ENCODE measurements at places on chromosomes 2 and 18.

GRCh38 chr2:192578780-192579179, 384.0 kb upstream of the TMEFF2 start:
- no peak for DNase-seq

DNA sequence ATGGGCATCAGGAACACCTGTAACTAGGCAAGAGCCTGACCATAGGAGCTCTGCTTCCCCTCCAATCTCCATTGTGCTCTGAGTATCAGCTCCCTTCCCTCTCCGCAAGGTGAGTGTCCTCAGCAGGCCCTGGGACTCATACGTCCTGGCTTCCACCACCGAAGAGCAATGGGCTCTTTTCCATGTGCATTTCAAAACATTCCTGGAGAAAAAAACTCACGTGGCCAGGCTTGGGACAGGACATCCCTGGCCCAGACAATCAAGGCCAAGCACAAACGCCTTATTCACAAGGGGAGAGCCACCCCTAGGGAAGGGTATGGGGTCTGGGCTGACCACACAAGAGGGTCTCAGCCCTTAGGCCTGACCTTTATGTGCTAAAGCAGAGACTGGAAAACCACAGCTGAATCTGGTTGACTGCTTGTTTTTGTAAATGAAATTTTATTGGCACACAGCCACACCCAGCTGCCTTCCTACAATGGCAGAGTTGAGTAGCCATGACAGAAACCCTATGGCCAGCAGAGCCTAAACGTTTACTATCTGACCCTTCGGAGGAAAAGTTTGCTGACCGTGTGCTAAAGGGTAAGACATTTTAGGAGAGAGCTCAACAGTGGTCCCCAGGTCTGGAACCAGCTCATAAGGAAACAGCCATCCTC, 175.7 kb upstream of the ARL4C start:
- DNase-seq = no peak

GRCh38 chr2:224584111-224584784, 915 bp downstream of the CUL3 start:
- no peak for DNase-seq

- DNase-seq = no peak
Observed at GRCh38 chr2:62221141-62221540, 25.2 kb downstream of the B3GNT2 start.

- no peak for DNase-seq
Observed at GRCh38 chr18:22817844-22818243, 115.3 kb upstream of the RBBP8 start.

DNA sequence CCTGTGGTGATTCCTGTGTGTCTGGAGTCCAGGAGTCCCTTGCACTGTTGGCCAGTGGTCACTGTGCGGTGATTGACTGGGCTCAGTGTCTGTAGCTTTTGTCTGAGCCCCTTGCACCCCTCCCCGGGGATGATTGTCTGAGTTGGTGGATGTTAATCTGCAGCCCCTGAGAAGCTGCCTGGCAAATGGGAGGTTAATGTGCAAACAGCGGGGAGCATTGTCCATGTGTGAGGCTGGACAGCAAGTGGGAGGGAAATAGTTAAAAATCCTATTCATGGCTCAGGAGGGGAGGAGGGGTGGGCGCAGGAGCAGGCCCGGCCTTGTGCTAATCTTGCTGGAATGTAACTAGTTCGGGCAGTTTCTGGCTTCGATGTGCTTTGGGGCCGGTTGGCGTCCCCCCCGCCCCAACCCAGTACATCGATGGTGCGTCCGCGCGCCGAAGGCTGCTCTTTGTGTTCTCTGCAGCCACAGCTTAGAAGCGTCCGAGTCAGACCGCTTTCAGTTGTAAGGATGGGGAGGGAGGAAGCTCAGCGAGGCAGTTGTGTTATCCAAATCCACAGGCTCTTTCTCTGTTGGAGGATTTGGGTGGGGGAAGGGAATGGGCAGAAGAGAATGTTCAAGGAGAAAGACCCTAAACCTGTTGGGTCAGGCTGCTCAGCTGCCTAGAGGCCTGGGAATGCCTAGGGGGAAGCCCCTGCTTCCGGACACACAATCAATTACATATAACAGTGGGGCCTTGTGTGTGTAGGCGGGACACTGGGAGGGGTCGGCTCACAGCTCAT, 71.8 kb downstream of the TGOLN2 start:
- no peak for DNase-seq

DNA sequence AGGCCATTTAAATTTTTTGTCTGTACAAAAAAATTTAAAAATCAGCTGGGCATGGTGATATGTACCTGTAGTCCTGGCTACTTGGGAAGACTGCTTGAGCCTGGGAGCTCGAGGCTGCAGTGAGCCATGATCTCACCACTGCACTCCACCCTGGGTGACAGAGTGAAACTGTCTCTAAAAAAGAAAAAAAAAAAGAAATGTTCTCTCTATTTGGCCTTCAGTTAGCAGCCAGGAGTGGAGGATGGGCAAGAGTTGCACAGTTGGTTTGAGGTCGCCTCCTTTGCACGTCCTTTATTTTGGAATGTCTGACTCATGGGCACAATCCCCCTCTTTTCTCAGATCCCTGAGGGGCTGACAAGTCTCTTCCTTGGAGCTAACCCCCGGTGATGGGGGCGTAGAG, 26.3 kb downstream of the ITM2C start:
- no peak for DNase-seq

DNA sequence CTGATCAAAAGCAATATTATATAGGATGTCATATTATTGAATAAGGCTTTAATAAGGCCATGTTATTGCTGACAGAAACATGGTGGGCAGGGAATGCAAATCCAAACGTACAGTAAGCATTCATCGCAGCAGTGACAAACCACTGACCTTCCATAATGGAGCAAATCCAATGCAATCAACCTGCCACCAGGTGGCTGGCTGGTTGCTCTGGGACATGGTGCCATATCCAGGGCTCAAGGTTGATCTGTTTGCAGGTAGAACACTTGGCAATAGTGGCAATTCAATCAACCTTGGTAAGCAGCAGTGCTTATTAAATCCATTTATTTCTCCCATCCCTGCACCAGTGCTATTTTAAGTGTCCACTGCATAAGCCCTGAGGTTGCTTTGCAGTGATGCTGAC, 75.4 kb downstream of the CERKL start:
- DNase-seq = no peak

GRCh38 chr2:241002275-241003046, 4.0 kb downstream of the SNED1 start:
- DNase-seq = no peak

GRCh38 chr2:143261986-143262385, 132.8 kb downstream of the ARHGAP15 start:
- no peak for DNase-seq

- no peak for DNase-seq
Observed at GRCh38 chr18:26784599-26784998, 80.9 kb downstream of the AQP4 start.

DNA sequence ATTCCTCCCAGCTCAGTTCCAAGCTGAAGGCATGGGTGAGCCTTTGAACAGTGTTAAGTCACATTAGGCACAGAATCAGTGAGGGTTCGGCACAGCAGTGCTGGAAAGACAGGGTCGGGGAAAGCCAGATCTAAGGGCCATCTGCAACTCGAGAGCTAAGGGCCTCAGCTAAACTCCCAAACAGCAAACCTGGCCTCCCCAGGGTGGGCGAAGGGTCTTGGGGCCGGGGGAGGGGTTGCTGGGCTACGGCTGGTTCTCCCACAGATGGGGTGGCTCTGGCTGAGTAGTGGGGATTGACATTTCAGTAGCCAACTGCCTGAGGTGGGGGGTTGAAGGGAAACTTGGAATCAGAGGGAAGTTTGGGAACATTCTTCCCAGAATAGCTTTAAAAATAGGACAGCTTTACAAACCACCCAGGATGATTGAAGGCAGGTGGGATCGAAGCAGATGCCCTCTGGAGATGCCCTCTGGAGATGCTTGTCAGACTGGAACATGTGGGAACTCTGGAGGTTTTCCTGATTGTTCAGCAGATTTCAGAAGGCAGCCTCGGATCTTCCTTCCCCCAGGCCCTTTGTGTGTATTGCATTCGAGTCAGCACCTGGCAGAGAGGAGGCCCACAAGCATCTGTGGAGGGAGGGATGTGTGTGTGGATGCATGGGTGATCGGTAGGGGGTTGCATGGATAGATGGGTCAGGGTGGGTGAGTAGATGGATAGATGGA, 156.4 kb downstream of the SMAD7 start:
- no peak for DNase-seq

DNA sequence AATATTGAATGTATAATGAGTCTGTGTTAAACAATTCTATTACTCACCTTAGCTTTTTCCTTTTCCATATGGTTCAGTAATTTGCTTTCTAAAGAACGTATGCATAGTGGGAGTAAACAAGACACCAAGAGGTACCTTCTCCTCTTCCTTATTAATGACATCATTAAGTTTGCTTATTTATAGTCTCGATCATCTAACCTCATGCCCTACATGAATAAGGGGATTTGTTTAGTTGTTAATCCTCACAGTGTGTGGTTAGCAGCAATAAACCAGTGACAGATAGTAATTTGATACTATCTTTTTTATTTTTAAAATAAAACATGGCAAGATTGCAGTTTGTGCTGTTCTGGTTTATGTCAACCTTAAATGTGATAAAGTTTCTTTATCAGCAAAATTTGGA, 69.7 kb downstream of the COBLL1 start:
- DNase-seq = no peak

DNA sequence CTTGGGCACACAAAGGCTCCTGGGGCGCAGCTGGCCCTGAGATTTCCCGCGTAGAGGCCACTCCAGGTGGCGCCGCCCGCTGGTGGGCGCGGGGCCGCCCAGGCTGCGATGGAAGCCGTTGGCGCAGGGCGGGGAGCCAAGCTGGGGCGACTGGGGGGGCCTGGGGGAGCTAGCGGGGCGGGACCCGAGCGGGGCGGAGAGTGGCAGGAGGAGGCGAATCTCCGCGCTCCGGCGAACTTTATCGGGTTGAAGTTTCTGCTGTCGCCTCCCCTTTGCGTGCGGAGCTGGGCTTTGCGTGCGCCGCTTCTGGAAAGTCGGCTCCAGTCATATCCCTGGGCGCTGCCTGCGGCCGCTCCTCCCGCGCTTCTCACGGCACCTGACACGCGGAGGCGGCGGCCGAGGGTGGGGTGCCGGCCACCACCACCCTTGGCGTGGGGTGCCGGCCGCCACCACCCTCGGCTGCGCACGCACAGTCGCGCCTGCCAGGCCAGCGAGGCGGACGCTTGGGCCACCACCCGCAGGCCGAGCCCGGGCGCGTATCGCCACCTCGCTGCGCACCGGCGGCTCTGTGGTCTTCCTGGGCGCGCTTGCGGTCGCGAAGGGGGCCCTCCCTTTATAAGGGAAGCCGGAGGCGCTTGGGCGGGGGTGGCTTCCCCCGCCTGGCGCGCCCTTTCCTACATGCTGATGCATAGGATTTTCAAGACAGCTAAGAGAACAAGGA, 919 bp upstream of the CYP1B1 start:
- DNase-seq = no peak

- no peak for DNase-seq
Observed at GRCh38 chr2:238060096-238060541, 682 bp upstream of the SCLY start.

DNA sequence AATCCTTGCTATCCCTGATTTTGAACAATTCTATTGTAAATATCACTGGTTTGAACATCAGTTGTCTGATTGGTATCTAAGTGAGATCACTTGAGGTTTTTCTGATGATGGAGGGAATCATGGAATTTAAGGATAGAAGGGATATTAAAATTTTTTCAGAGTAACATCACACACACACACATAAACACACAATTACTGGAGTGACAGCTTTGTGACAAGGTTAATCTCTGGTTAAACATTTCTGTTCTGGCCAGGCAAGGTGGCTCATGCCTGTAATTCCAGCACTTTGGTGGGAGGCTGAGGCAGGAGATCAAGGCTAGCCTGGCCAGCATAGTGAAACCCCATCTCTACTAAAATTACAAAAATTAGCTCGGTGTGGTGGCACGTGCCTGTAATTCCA, 85.3 kb downstream of the SOCS6 start:
- DNase-seq = no peak

DNA sequence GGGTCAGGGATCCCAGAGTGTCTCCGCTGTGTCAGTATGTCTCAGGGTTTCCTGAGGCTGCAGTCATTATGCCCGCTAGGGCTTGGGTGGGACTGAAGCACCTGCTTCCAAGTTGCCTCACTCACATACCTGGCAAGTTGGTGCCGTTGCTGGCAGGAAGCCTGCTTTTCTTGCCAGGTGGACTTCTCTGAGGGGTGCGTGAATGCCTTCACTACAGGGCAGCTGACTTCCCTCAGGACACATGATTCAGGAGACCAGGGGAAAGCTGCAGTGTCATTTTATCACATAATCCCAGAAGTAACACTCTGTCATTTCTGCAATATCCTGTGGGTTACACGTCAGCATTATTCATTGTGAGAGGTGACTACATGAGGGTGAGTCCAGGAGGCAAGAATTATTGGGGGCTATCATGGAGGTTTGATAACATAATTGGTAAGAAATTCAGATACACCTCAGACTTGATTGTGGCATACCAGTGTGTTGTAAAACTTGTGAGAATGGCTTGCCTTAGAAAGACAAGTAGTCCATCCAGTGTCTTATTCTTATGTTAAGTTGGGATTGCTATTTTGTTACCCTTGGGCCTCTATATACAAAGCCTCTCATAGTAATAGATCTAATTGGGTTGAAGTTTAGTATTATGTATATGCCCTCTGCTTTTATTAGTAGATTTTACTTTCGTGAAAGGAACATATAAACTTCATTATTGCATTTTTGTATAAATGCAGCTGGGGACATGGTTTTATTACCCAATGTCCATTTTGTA, 44.1 kb downstream of the NEDD4L start:
- no peak for DNase-seq

GRCh38 chr2:178707476-178707875, 99.7 kb downstream of the TTN start:
- no peak for DNase-seq

DNA sequence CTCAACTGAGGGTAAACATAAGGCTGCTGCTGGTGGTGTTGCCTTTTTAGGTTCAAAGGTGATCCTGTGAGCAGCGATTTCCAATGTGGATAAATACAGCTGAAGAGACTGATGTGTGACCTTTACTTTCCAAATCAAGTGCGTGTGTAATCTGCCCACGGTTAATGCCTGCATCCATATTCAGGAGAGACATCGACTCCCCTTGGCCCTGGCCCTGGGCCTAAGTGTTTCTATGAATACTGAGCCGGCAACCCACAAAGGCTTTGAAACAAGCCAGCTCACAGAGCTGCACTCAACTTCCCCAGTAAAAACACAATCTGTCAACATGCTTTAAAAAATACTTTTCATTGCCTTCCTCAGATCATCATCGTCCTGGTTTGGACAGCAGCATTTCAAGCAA, 1026.6 kb downstream of the TMEM182 start:
- no peak for DNase-seq

GRCh38 chr2:46876741-46877384, 38.7 kb downstream of the MCFD2 start:
- DNase-seq = no peak

DNA sequence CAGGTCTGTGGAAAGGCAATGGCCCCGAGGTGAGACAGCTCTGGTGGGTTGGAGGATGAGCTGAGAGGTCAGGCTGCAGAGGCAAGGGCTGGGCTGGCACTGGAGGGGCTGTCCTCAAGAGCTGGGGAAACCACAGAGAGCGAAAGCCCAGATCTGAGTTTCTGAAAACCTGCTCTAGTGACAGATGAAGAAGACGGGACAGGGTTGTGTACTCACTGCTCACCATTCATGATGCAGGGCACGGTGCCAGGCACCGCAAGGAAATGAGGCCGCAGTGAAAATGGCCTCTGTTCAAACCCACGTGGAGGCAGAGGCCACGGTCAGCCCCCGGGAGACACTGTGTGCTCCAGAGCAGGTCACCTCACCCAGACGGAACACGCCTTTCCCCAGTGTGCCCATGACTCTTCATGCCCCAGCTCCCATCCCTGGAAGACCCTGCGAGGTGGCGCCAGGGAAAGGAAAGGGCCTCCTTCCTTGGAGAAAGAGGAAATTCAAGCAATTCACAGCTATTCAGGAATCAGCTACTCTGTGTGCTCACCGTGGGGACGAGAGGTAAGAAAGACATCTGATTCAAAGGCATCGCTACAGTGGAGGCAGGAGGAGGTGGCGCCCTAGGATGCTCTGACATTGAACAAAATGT, 24.3 kb upstream of the ID2 start:
- DNase-seq = no peak

Data from stimulated activated CD8-positive, alpha-beta memory T cell treated with anti-CD3 and anti-CD28 coated beads, Interleukin-4, amount 100 ng/mL, for 1 hour (primary cell).